H1 (cell line): ENCODE measurements at places on chromosomes 16 and 17.
A peak's percentile ranks its signal among the peaks of the same experiment; 100 is the strongest.

DNA sequence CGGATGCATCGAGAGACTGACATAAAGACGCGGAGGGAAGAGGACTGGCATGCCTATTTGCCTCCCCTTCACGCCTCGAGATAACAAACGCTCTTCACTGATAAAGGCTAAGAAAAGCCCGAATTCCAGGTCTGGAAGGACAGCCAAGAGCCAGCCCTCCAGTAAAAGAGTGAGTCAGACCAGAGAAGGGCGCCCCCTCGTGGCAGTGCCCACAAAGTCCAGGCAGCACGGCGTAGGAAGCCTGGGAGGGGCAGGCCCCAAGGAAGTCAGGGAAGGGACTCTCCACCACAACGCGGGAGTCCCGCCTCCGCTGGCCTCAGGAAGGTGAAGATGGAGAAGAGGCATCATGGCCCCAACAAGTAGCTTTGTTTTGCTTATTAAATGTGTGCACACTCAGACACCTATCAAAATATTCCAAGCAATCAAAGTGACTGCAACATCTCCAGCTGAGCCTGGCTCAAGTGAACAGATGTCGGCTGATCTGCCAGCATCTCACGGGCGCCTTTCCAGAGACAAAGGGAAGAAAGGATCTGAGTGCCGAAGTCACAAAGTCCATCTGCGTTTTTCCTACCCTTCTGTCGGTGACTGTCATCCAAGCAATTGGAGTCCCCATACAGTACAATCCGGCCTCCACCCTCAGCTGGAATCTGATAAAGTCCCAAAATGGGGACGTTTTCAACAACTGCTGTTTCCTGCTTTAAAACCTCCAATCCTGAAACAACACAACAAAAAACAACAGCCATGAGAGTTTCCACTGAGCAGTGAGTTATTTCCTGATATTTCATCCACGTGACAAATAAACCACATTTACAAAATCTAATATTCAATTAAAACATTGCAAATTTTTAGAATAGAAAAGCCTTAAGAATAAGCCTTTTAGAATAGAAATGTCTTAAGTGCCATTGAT lies 20.4 kb upstream of the SLC38A8 start:
- H3K27ac ChIP-seq, result no peak overlapping the region
- H3K4me3 ChIP-seq, result no peak overlapping the region
- no peaks in the 10 kb centered on the region for H3K27me3 ChIP-seq
- DNase-seq, result peak; percentile 75
- no peaks in the 10 kb centered on the region for H3K4me1 ChIP-seq
- peaks cover 19% of the 10 kb centered on the region for H3K36me3 ChIP-seq

- no peak overlapping the region for H3K4me3 ChIP-seq
- no peak for DNase-seq
- no peaks in the 10 kb centered on the region for H3K27me3 ChIP-seq
- peaks cover 4% of the 10 kb centered on the region; the same call in 1 of the 2 replicates for H3K4me1 ChIP-seq
These were observed 14.2 kb upstream of the RHBDF2 start for GRCh38 chr17:76515274-76515949.

GRCh38 chr16:17351441-17352035 lies 119.2 kb downstream of the XYLT1 start:
- H3K36me3 ChIP-seq, result no peaks in the 10 kb centered on the region
- no peak for DNase-seq
- H3K27ac ChIP-seq, result no peak overlapping the region

GRCh38 chr17:48307814-48308411 lies 122.1 kb downstream of the SKAP1 start:
- H3K27me3 ChIP-seq, result no peaks in the 10 kb centered on the region
- DNase-seq, result peak; percentile 15
- no peak overlapping the region for H3K27ac ChIP-seq
- no peak overlapping the region for H3K4me3 ChIP-seq
- H3K36me3 ChIP-seq, result no peaks in the 10 kb centered on the region
- H3K4me1 ChIP-seq, result no peaks in the 10 kb centered on the region

DNA sequence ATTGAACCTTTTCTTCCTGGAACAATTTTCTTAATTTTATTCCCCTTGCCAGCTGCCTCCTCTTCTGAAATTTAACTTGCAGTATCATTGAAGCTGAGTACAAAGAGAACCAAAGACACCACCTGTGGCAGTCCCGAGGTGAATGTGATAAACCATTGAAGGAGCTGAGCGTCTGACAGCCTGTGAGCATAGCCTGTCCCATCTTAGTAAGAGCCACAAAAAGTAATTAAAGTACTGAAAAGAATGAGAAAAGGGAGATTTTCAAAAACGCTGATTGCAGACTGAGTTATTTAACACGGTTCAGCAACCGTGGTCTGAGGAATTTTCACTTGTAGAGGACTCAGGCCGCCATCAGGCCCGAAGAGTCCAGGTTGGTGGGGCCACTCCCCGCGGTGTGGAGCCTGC lies 27.2 kb upstream of the ST6GALNAC1 start:
- peak overlapping the region; percentile 74; the same call in 1 of the 2 replicates for H3K27ac ChIP-seq
- peak overlapping the region; percentile 73; the same call in 1 of the 2 replicates for H3K4me3 ChIP-seq
- peaks cover 10% of the 10 kb centered on the region for H3K4me1 ChIP-seq
- H3K36me3 ChIP-seq, result no peaks in the 10 kb centered on the region
- no peak for DNase-seq

- peak overlapping the region; percentile 59 for H3K4me3 ChIP-seq
- DNase-seq, result no peak
- H3K4me1 ChIP-seq, result peaks cover 15% of the 10 kb centered on the region
- peaks cover 8% of the 10 kb centered on the region for H3K27me3 ChIP-seq
- no peaks in the 10 kb centered on the region for H3K36me3 ChIP-seq
- H3K27ac ChIP-seq, result no peak overlapping the region
These were observed 908 bp upstream of the CLUH start for GRCh38 chr17:2712300-2713043.
